Bladder microvascular endothelial cell (primary cell): ENCODE measurements at places on chromosomes 1 and 21. TPM values are rescaled to one million over a fixed set of nuclear protein-coding genes. Genes with fewer than 3 reads are reported as not detected.

SSU72 gene
- total RNA-seq, result 45.8 and 64.1 TPM in 2 replicates

NBPF11 gene
- 2.9 and 6.7 TPM in 2 replicates for total RNA-seq

PIGP gene
- 1.8 and 4.7 TPM in 2 replicates for total RNA-seq

ATP5PO gene
- total RNA-seq, result 126 and 143 TPM in 2 replicates

SPRR2A gene
- not detected in 2 replicates for total RNA-seq

MMEL1 gene
- 1.6 TPM in 2 replicates for total RNA-seq

IFFO2 gene
- 12.1 and 17.1 TPM in 2 replicates for total RNA-seq

IGSF5 gene
- not detected in 2 replicates for total RNA-seq

MTMR11 gene
- total RNA-seq, result 0.16 and 0.94 TPM in 2 replicates

GUCA2B gene
- total RNA-seq, result not detected in 2 replicates

PRDM16 gene
- total RNA-seq, result under 0.01 and 0.19 TPM in 2 replicates

RGS8 gene
- under 0.01 TPM in 1 of 2 replicates, not detected in the other for total RNA-seq

HNRNPCL4 gene
- not detected in 2 replicates for total RNA-seq

MXRA8 gene
- 0.38 and 0.97 TPM in 2 replicates for total RNA-seq

AZIN2 gene
- 0.16 and 0.76 TPM in 2 replicates for total RNA-seq

KCNK2 gene
- total RNA-seq, result not detected in 2 replicates

TTC4 gene
- total RNA-seq, result 11.7 and 19.4 TPM in 2 replicates

SPRR2G gene
- not detected in 2 replicates for total RNA-seq

CYP4A22 gene
- not detected in 2 replicates for total RNA-seq

CYP4A11 gene
- not detected in 2 replicates for total RNA-seq

TMIGD3 gene
- not detected in 2 replicates for total RNA-seq

GIPC2 gene
- 14.4 and 21.7 TPM in 2 replicates for total RNA-seq

SERPINC1 gene
- not detected in 2 replicates for total RNA-seq

ADAMTSL4 gene
- total RNA-seq, result under 0.01 and 0.44 TPM in 2 replicates

TNNI3K gene
- not detected in 2 replicates for total RNA-seq

TNFRSF18 gene
- 1.0 TPM in 1 of 2 replicates, not detected in the other for total RNA-seq

ATAD3A gene
- total RNA-seq, result 28.0 and 37.1 TPM in 2 replicates

HSPB7 gene
- total RNA-seq, result 0.06 TPM in 1 of 2 replicates, not detected in the other

AGBL4 gene
- total RNA-seq, result 0.19 TPM in 1 of 2 replicates, not detected in the other

NHLH1 gene
- total RNA-seq, result 0.06 TPM in 1 of 2 replicates, not detected in the other

F13B gene
- not detected in 2 replicates for total RNA-seq

CRB1 gene
- under 0.01 TPM in 1 of 2 replicates, not detected in the other for total RNA-seq

RIMS3 gene
- 0.16 and 0.25 TPM in 2 replicates for total RNA-seq

USH2A gene
- not detected in 2 replicates for total RNA-seq

SLAMF9 gene
- not detected in 2 replicates for total RNA-seq

CXADR gene
- 1.3 and 76.5 TPM in 2 replicates for total RNA-seq

OR2T33 gene
- total RNA-seq, result not detected in 2 replicates

GLMN gene
- 5.5 and 6.0 TPM in 2 replicates for total RNA-seq

GJA8 gene
- total RNA-seq, result not detected in 2 replicates

ADAMTS1 gene
- 8.9 and 20.7 TPM in 2 replicates for total RNA-seq

CLCA1 gene
- total RNA-seq, result not detected in 2 replicates

LENEP gene
- total RNA-seq, result 0.76 TPM in 1 of 2 replicates, not detected in the other

CAMK1G gene
- total RNA-seq, result not detected in 2 replicates

RHOC gene
- 938 and 1,037 TPM in 2 replicates for total RNA-seq

GRIK3 gene
- not detected in 2 replicates for total RNA-seq

ACOT11 gene
- total RNA-seq, result 1.0 and 1.1 TPM in 2 replicates

CYP4Z1 gene
- total RNA-seq, result 0.19 TPM in 1 of 2 replicates, not detected in the other

SPRR2F gene
- total RNA-seq, result not detected in 2 replicates

APOBEC4 gene
- total RNA-seq, result not detected in 2 replicates

LDLRAD1 gene
- total RNA-seq, result not detected in 2 replicates

ACTL8 gene
- total RNA-seq, result not detected in 2 replicates

CD164L2 gene
- not detected in 2 replicates for total RNA-seq

TTC22 gene
- not detected in 2 replicates for total RNA-seq

B3GALT2 gene
- total RNA-seq, result 0.65 and 44.1 TPM in 2 replicates

STUM gene
- under 0.01 and 0.57 TPM in 2 replicates for total RNA-seq

CFHR5 gene
- not detected in 2 replicates for total RNA-seq

GJA5 gene
- 0.32 and 0.76 TPM in 2 replicates for total RNA-seq

SLC2A1 gene
- total RNA-seq, result 18.8 and 36.9 TPM in 2 replicates
